ENCODE measurements at places on chromosomes 6 and 20.

DNA sequence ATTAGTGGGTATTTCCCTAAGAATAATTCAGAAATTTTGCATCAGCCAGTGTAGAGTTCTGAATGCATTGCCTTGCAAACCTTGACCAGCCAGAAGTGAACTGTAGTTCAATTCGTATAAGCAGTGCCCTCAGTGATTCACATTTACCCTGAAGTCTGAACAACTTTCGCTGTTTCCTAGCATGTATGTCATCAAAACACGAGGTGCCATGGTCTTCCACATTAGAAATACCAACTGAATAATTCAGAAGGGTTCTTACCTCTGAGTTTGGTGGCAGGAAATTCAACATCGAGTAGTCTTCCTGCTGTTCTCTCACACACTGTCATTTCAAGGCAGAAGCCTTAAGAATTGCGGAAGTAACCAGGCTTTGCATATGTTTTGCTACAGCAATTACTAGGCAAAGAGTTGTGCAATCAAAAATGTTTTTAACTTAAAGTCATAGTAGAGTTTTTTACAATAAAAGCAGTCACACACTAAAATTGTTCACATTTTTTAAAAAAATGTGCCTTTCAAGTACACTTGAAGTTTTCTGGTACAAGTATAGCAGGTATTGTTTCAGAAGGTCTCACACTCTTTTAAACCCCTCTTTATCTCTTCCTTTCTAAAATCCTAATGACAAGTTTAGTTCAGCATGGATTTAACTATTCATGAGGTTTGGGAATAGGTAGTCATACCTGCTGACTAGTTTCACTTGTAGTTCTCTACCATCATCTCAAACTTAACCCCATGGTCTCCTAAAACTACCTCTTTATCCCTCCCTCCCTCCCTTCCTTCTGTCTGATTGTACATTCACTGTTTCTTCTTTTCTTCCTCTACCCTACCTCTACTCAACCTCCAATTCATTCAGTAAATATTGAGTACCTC lies 118.3 kb downstream of the STXBP5 start:
- DNase-seq = no peak

GRCh38 chr6:25524542-25524941 lies 127.5 kb upstream of the SCGN start:
- DNase-seq = no peak

GRCh38 chr6:124995131-124995530 lies 32.9 kb downstream of the RNF217 start:
- DNase-seq = no peak

DNA sequence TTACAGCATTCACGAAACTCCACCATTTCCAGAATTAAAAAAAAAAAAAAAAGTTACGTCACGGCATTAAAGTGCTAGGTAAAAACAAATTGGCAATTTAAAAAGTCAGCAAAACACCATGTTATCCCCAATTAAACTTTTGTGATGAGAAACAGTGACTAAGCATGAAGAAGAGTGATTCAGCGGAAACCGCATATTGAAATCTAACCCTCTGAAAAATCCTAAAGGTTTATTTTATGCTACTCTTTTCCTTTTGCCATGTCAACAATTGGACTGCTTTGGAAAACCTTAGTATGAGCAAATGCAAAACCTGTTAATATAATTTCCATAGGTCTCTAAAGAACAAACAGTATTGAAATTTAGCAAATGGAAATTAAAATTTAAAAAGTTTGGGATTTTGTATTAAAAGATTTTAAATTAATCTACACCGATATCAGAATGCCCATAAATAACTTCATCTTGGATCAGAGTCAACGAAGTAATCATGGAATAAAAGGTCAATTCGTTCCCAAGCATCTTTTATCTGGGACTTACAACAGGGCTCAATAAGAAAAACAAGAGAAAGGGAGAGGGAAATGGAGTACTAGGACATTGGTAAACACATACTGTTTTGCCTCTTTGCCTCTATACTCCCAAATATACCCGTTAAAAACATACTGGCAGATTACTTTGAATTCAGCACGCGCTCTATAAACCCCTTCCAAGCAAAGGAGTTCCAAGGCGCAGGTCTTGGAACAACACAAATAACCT lies 1.1 kb downstream of the FBXO30 start:
- no peak for DNase-seq

- no peak for DNase-seq
These were observed 219.4 kb upstream of the MYLIP start for GRCh38 chr6:15909290-15910070.
